ENCODE measurements at places on chromosomes 11 and 22.

- no peak for DNase-seq
Observed at GRCh38 chr22:21926728-21927127, 25.9 kb downstream of the PPM1F start.

DNA sequence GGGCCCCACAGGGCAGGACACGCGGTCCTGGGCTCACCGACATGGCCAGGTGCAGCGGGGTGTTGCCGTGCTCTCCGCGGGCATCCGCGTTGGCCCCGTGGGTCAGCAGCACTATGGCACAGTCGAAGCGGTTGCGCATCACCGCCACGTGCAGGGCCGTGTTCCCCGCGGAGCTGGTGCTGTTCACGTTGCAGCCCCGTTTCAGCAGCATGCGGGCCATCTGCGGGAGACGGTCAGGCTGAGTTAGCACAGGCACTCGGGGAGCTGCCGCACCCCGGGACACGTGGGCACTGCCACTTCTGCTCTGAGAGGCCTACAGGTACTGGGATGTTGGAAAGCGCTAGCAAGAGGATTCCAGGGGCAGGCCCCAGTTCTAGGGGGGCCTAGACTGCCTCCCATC lies 22.3 kb upstream of the BAIAP2L2 start:
- DNase-seq, result no peak

DNA sequence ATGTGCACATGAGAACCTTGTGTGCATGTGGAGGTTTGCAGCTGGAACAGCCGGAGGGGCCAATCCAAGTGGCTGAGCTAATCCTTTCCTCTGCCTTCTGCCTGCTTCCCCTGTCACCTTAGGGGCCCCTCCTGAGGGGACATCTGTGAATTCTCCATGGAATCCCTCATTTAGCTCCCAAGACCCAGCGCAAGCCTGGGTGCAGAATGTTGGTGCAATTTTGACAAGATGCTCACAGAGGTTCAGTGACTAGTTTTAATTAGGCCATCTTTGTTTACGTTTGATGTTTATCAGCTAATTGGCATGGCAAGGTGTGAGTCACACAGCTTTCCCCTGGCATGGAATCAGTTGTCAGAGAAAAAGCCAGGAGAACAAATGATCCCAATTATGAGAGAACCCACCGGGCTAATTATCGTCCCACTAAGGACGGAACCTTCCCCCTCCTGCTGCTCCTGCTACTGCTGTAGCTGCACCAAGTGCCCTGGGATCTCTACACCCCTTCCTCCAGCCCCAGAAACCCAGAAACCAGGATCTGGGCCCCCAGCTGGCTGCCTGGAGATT lies 63.6 kb upstream of the PAX6 start:
- no peak for DNase-seq

DNA sequence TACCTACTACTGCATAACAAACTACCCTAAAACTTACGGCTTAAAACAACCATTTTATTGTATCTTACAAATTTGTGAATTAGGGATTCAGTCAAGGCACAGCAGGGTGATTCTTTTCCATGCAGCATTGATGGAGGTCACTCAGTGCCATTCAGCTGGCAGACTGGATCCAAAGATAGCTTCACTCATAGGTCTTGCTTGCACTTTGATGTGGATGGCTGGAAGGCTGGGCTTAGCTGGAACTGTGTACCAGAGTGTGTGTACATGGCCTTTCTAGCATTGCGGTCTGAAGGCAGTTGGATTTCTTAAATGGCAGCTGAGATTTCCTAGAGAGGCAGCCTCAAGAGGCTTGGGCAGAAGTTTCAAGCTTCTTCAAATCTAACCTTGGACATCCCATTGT lies 25.0 kb downstream of the YAP1 start:
- DNase-seq, result no peak

- no peak for DNase-seq
Observed at GRCh38 chr22:18068381-18068988, 9.3 kb upstream of the PEX26 start.

GRCh38 chr22:47914481-47915097 lies 1152.1 kb downstream of the TBC1D22A start:
- no peak for DNase-seq

DNA sequence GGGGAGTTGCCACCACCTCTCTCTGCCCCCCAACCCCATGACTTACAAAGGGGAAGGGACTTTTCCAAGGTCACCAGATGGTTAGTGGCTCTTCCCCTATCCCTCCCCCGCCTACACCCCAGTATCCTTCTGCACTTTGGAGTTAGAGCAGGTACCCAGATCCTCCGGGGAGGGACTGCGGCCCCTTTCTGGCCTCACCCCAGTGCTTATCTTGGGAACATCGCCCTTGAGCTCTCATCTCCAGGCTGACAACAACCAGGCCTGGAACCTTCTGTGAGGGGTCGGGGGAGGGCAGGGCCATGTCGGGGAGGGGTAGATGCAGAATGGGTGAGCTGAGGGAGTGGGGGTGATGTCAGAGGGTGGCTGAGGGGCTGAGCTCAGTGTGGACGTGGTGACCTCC lies 7.5 kb upstream of the NAALADL1 start:
- DNase-seq, result no peak

- peak; percentile 41 for DNase-seq
Observed at GRCh38 chr11:33545931-33546330, 154.7 kb downstream of the C11orf91 start.

GRCh38 chr11:123430721-123431497 lies 840 bp downstream of the GRAMD1B start:
- no peak for DNase-seq

GRCh38 chr11:1978720-1979473 lies 18.7 kb downstream of the H19 start:
- no peak for DNase-seq

GRCh38 chr11:131301306-131301705 lies 69.1 kb upstream of the NTM start:
- DNase-seq, result no peak

DNA sequence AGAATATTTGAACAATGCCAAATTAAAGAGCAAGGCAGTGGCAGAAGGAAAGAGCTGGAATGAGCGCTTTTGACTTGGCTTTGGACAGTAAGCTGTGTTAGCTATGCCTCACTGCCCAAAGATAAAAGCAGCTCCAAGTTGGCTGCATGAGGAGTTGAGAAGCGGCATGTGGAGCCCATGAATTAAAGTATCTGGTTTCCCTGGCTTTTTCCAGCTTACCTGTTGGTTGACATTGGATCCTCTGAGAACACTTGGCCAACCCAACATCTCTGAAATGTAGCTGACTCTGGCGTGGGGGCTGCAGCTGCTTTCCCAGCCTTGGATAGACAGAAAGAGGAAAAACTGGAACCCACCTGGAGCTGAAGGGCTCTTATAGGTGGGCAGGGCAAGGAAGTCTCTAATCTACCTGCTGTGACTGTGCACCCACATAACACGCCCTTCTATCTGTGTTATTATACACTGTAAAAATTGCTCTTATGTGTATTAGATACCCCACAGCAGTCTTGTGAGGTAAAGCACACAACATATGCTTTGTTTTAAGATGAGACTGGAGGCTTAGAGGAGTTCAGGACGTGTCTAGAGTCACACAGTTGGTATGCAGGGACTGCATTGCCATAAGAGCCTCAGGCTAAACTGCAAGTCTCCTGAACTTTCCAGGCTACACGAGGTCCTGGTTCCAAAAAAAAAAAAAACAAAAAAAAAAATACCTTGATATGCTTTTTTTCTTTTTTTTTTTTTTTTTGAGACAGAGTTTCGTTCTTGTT lies 5.8 kb downstream of the UBASH3B start:
- DNase-seq, result peak; percentile 60

DNA sequence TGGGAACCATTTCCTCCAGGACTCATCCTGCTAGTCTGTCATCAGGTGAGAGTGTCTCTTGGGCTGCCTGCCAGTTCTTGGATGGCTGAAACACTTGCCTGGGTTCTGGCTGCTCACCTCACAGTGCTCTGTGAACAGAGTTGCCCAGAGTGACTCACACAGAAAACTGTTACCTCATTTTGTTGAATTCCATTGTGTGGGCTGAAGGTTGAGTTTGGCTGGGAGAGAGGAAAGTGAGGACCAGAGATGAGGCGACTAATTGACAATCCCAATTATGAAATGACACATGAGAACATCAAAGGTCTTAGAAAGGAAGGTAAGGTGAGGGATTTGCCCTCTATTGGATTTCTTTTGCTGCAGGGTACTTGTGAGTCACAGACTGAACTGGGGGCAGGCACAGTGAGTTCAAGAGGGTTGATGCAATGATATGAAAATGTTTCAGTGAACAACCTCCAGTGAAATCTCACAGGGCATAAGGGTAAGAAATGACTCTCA lies 20.2 kb upstream of the CALCB start:
- no peak for DNase-seq

DNA sequence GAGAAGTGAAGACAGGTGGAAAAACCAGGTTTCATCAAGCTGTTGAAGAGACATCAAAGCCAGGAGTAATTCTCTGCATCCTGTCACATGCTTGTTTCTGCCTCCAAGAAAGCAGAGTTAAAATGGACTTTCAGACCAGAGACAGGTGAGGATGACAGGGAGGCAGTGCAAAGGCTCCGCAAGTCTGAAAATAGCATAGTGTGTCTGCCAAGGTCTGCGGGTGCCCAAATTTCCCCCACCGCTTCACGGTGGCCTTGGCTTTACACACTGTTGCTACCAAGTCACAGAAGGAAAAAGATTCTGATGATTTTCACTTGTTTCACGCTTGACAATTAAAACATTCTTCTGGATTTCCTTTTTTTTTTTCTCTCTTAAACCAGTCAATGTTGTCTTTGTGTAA lies 44.2 kb downstream of the SNX19 start:
- no peak for DNase-seq

- no peak for DNase-seq
Observed at GRCh38 chr22:32518381-32518780, 43.8 kb downstream of the FBXO7 start.

DNA sequence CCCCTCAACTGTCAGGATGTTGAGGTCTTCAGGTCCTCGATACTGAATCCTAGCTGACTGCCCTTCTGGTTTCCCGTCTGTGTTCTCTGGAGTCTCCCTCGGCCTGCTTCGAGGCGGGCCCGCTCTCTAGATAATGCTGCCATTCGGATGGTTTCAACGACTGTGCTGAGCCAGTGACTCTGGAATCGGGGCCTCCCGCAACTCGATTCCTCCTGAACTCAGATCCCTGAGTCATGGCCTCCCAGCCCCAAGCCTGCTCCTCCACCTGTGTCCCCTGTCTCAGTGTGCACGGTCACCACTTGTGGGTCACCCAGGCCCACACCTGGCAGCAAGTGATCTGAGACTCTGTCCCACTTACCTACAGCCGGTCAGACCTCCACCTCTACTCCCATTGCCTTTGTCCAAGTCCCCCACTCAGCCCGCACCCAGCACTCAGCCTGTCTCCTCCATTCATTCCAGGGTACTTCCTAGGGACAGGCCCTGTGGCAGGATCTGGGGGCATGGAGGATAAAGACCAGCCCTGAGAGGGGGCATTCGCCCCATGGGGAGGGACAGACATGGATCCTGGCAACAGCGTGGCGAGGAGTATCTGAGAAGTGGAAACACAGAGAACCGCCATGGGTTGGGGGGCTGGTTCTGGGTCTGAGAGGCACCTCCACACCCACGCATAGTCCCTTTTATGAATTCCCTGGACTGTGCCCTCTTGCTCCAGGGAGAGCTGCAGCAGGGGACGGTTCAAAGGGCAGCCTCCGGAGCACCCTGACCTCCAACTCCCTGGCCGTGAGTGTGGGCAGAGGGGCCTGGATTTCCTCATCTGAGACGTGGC lies 14.3 kb downstream of the MPST start:
- no peak for DNase-seq

- no peak for DNase-seq
Observed at GRCh38 chr22:47303161-47303890, 540.9 kb downstream of the TBC1D22A start.

DNA sequence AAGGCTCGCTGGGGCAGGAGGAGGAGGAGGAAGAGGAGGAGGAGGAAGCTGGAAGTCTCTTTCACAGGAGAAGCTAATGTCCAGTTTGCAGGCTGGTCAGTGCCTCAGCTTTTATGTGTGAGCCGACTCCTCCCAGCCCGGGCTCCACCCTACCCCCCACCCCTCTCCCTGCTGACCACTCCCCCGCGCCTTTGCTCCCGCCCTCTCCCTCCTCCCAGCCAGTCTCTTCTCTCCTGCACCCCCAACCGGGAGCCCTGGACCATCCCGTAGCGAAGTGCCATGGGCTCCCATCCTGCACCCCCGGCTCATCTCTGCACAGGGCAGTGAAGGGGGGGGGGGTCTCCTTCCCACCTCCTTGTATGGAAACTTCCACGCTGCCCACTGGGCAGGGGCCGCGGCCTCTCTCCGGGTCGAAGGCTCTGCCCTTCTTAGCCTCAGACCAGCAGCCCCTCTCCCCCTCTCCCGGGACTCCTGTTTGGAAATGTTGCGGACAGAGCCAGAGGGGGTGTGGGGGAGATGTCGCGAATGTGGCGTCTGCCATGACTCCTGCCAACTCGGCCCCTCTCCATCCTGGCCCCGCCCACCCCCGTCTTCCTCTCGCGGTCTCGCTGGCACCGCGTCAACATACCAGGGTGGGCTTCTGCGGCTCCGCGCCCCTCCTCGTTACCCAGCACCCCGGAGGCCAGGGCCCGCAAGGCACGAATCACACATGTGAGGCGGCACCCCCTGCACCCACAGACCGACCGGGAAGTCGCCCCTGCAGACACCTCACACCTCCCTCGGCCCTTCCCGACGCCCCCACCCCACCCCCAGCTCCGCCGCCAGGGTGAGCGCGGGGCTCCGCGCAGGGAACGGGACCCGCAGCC lies 1.8 kb downstream of the IGF2 start:
- no peak for DNase-seq

DNA sequence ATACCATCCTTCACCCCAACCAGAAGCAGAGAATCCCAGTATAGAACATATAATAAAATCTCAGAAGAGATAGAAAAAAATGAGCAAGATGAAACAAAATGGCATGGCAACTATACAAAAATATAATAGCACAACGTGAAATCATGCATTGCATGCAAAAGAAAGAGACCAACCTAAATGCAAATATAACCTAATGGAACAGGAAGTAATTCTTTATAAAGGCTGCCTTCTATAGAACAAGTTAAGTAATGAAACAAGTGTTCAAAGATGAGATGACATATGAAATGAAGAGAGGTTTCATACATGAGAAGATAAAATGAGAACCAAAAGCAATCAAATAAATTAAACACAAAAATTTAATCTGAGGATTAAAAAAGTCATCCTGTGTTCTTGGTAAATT lies 18.5 kb upstream of the ARHGAP20 start:
- no peak for DNase-seq

DNA sequence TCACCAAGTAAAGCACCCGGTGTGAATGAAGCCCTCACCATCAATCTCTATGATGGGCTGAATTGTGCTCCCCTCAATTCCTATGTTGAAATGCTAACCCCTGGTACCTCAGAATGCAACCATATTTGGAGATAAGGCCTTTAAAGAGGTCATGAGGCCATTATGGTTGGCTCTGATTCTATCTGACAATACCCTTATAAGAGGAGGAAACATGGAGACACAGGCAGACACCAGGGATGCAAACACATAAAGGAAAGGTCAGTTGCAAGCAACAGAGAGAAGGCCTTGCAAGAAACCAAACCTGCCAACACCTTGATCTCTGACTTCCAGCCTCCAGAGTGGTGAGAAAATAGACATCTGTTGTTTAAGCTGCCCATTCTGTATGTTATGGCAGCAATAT lies 13.3 kb upstream of the ZNF280A start:
- DNase-seq, result no peak

Measured in GM04504 (cell line).